ENCODE measurements at places on chromosomes 2 and 18.

GRCh38 chr2:43105586-43106558 is 120.5 kb downstream of the ZFP36L2 start:
- DNase-seq = no peak

DNA sequence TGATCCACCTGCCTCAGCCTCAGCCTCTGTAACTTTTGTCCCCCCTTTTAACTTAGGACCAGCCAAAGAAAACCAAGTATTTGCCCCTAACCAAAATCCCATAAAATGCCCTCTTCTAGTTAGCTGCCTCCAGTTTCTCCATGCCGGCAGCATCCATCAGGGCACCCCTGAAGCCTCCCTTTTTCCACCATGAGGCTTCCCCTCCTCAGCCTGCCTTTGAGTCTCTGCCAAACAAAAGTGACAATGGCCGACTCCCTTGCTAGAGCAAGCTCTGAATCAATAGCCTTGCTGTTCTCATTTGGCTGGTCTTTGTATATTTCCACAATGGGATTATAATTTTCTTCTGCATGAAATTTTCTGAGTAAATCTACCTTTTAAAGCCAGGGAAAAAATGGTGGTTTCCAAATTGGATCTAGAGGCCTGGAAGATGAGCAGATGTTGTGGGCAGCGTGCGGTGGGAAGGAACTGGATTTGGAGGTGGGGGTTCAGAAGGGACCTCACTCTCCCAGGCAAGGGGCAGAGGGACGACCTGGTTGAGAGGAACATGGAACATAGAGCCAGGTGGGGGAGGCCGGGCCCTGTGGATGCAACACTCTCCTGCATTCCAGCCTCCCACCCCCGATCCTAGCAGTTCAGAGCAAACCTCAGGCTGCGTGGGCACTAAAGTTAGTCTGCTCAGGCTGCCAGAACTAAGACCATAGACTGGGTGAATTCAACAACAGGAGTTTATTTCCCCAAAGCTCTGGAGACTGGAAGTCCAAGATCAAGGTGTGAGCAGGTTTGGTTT is 80.6 kb downstream of the HS6ST1 start:
- no peak for DNase-seq

DNA sequence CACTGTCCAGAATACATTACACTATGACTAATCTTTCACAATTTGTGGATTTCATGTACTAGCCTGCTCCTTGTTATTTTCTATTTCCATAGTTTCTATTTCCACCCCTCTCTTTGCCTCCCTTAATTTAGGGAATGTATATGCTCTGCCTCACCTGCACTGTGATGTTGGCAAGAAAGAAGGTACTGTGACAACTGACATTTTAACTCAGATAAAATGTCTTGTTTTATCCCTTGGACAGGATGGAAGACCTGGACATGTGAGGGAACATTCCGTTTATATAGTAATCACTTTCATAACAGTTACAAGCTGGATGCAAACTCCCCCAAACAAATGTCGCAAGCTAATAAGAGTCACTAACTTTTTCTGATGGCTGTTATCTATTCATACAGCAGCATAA is 21.5 kb upstream of the DSG3 start:
- no peak for DNase-seq

DNA sequence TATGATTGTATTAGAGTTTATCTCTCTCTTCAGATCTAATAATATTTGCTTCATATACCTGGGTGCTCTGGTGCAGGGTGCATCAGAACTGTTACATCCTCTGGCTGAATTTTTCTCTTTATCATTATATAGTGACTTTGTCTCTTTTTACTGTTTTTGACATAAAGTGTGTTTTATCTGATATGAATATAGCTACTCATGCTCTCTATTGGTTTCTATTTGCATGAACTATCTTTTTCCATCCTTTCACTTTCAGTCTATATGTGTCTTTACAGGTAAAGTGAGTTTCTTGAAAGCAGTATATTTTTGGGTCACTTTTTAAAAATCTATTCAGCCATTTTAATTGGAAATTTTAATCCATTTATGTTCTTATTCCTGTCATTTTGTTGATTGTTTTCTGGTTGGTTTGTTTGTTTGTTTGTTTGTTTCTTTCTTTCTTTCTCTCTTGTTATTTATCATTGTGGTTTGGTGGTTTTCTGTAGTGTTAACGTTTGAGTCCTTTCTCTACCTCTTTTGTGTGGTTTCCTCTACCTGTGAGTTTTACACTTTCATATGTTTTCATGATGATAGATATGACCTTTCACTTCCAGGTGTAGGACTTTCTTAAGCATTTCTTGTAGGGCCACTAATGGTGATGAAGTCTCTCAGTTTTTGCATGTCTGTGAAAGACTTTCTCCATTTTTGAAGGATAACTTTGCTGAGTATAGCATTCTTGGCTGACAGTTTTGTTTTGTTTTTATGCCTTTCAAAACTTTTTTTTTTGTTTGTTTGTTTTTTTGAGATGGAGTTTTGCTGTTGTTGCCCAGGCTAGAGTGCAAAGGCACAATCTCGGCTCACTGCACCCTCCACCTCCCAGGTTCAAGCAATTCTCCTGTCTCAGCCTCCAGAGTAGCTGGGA is 54.9 kb downstream of the CCNT2 start:
- DNase-seq = no peak

DNA sequence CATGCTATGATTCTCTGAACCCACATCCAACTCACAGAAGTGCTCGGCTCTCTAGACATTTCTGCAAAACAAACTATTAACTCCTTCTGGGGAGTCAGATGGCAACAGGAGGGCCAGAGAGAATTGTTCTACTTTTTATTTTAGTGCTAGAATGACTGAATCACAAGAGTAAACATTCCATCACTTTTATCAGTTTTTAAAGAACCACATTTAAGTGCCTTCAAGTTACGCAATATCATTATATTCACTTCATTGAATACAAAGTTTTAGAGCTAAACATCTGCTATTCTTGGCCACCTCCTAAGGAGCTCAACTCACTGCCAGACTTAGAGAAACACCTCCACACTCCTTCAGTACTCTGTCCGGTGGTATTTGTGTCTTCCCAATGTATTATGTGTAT is 22.4 kb downstream of the B4GALT6 start:
- DNase-seq = no peak

GRCh38 chr18:2654169-2654927 is 1.2 kb upstream of the SMCHD1 start:
- DNase-seq = no peak

GRCh38 chr2:29039718-29040480 is 34.4 kb downstream of the PCARE start:
- no peak for DNase-seq

GRCh38 chr18:59627414-59627813 is 69.8 kb downstream of the CCBE1 start:
- DNase-seq = no peak

DNA sequence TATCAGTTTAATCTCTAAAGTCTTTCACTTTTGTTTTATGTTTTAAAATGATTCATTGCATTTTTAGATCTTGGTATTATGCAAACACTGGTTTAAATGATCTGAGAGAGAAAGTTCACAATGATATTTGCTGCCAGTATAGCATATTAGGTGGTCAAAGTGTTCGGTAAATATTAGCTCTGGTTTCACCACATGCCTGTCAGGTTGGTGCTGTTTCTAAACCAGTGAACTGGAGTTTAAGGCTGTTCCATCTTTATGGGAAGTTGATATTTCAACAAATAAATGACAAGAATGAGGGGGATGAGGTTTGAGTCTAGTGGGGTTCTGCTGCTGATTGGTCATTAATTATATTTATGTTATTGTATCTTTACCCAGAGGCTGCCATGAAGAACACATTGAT is 436.4 kb downstream of the DCDC2C start:
- no peak for DNase-seq

GRCh38 chr2:207546822-207547221 is 17.1 kb downstream of the CREB1 start:
- DNase-seq = no peak

DNA sequence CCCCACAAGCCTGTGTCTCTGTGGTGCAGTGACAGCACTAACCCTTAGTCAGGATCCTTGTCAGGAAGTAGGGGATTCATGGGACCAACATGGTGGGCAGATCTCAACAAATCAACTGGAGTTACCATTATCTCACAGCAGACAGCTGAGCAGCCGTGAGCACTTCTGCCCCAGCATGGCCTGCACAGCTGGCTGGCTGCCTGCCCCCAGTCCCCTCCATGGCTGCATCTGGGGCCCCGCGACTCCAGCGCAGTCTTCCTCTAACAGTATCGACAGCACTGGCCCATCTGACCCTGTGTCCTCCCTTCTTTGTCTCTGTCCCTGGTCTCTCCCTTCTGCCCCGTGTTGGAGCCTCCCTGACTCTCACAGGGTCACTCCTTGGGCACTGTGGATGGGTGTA is 4.7 kb upstream of the ADCY3 start:
- DNase-seq = no peak

- DNase-seq = no peak
Measured at GRCh38 chr2:238409341-238410199, 17.2 kb upstream of the ASB1 start.

DNA sequence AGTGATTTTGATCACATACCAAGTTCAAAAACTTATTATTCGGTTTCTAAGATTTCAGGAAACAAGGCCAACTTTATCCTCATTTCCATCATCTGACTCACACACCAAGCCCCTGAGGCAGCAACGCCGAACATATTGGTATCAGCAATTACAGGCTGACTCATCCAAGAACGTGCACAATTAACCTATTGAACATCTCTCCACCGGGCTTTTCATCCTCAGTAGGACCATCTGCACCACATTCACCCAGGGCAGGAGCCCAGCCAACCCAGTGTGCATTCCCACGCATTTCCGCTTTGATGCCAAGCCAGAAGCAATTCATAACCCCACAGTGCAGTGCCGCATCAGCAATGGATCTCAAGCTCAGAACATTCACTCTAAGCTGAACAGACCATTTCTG is 52.9 kb downstream of the SCG2 start:
- DNase-seq = no peak

DNA sequence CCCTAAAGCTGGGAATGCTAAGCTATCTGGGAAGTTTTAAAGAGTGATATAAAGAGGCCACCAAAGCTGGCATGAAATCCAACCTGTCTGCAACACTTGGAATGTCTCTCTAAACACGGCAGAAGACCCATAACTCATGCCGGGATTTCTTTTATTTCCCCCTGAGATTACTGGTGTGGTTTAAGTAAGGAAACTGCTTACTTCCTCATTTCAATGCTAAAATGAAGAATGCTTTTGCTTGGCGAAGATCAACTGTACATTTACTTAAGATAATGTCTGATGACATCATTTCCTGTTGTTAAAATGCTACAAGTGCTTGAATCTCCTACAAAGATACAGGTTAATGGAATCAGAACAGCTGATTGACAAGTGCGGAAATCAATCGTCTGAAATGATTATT is 353.8 kb upstream of the SALL3 start:
- DNase-seq = no peak

DNA sequence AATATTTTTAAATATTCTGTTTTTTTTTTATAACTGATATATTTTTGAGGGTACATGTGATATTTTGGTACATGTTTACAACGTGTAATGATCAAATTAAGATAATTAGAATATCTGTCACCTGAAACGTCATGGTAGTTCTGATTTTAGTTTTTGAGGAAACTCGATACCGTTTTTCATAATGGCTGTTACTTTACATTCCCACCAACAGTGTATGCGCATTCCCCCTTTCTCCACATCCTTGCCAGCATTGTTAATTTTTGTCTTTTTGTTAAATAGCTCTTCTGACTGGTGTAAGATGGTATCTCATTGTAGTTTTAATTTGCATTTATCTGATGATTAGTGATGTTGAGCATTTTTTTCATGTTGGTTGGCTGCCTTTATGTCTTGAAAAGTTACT is 206.8 kb upstream of the STON1 start:
- DNase-seq = no peak

DNA sequence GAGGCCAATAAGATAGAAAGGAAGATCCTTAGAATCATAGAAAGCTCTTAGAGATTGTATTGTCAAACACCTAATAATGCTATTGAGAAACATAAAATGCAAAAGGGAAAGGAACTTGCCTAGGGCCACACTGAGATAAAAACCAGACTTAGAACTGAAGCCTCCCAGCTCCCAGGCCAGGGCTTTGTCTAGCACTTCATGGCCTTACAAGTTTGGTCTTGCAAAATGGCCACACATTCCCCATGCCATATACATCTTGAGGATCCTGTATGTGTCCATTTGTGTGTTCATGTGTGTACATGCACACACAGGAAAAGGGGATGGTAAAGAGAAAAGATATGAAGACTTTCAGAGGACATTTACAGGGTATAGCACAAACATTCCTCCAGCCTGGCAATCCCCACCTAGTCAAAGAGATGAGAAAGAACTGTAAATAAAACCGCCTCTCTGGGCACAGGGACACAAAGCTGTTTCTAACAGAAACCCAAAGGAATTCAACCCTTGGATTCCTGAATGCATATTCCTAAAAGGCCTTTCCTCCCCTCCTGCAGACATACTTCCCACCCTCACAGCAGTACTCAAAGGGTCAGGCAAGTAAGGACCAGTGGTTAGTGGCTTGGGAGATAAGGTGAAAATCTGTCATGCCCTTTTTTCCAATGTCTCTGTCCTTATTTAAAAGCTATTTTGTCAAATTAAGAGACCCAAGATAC is 99.7 kb upstream of the KLHL29 start:
- no peak for DNase-seq

- no peak for DNase-seq
Measured at GRCh38 chr2:220044383-220044782, 417.0 kb downstream of the SLC4A3 start.

DNA sequence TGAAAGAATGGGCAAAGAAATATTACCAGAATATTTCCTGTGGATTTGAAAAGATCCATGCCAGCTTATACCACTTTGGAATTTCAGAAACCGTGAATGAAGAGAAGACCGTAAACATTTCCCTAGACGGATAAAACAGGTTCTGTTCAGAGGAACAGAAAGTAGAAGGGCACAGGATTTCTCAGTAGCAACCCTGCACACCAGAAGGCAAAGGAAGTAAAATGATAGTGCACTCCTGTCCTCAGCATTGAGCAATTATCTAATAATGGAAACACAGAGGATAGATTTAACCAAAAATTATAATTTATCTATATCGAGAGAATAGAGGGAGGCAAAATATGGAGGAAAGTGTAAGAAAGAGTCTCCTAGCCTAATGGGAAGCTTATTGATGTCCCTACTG is 87.0 kb upstream of the ITGA6 start:
- DNase-seq = no peak

DNA sequence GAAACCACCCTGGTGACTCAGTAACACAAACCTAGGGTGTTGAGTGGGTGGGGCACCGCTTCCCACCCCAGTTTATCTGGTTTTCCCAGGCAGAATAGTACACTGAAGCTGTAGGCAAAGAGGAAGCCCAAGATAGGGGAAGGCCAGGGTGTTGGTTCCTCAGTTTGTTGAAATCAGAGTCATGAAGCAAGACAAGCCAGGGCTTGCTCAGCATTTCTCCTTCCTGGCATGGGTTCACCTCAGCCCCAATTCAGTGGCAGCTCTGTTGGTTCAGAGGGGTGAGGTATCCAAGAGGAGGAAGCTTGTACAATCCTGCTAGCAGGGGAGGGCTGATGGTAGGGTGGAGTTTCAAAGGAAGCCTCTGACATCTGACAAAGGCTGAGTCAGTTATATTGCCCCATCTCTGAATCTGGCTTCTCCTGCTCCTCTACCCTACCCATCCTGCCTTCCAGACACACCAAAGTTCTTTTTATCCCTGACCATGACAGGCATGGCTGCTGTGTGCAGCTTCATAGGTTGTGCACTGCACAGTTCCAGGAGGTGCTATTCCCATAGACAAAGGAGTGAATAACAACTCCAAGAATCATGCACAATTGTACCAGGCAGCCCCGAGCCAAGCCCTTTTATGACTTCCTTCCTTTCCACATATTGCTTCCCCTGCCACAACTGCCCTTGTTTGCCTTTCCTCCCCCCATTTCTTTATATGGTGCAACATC is 24.9 kb upstream of the RAB10 start:
- no peak for DNase-seq
